ENCODE measurements at places on chromosomes 2 and 18.

DNA sequence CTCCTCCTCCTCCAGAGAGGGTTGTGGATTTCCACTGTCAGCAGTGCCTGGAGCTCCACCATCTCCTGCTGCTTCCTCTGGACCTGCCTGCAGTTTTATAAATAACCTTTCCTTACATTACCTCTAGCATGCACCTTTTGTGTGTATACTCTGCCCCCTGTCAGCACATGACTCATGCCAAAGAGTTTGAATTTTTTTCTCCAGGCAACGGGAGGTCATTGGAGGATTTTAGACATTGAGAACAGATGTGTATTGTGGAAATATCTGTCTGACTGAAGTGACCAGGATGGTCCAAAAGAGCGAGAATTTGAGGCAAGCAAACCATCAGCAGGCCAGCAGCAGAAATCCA, 31.7 kb downstream of the IL37 start:
- no peak for DNase-seq

GRCh38 chr2:131588152-131588873, 60.6 kb downstream of the CCDC74A start:
- DNase-seq = no peak

- no peak for DNase-seq
These were observed 7.6 kb downstream of the WDFY1 start for GRCh38 chr2:223937535-223937934.

GRCh38 chr2:173079141-173079540, 3.5 kb downstream of the MAP3K20 start:
- peak; percentile 52 for DNase-seq

GRCh38 chr2:100321866-100322820, at the start of gene LONRF2:
LONRF2 (minus strand) TSS chr2:100322501; CDS start chr2:100322093, 408 bp downstream.
- DNase-seq = no peak

DNA sequence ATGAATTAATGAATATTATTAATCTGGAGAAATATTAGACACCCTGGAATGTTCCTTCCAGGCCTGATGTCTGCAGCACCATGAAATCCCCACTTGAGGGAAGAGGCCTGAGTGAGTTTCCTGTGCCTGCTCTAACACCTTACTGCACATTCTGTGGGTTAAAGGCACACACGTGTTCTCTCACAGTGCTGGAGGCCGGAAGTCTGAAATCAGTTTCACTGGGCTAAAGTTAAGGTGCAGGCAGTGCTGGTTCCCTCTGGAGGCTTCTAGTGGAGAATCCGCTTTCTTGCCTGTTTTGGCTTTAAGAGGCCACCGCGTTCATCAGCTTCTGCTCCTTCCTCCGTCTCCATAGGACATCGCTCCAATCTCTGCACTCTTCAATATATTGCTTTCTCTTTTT, 48.7 kb downstream of the ACKR3 start:
- no peak for DNase-seq

GRCh38 chr2:223779877-223780276, 57.5 kb downstream of the AP1S3 start:
- peak; percentile 71 for DNase-seq

DNA sequence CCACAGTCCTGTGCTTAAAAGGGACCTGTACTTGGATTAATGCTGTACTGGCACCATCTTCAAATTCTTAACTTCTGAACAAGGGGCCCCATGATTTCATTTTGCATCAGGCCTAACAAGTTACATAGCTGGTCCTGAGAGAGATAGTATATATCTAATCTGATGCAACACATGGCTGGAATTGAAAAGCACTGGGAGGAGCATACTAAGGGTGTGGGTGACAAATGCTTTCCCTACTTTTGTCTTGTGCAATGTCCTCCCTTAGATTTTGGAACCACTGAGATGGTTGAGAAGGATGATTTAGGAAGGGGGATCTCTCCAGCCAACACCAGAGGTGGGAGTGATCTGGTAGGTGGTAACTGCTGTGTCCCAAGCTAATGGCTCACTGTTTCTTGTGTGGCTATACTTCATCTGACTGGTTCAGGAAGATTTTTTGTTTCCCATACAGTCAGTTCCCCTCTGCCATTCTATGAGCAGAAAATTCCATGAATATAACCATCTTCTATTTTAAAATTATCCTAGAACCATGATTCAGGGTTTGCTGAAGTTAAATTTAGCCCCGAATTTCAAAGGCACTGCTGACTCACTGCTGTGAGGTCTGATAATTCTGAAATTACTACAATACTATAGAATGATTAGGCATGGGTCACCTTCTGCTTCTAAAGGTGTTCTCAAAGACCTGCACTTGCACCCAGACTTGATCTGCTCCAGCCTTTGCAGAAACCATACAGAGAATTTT, 108.3 kb upstream of the NCKAP5 start:
- peak; percentile 93 for DNase-seq

DNA sequence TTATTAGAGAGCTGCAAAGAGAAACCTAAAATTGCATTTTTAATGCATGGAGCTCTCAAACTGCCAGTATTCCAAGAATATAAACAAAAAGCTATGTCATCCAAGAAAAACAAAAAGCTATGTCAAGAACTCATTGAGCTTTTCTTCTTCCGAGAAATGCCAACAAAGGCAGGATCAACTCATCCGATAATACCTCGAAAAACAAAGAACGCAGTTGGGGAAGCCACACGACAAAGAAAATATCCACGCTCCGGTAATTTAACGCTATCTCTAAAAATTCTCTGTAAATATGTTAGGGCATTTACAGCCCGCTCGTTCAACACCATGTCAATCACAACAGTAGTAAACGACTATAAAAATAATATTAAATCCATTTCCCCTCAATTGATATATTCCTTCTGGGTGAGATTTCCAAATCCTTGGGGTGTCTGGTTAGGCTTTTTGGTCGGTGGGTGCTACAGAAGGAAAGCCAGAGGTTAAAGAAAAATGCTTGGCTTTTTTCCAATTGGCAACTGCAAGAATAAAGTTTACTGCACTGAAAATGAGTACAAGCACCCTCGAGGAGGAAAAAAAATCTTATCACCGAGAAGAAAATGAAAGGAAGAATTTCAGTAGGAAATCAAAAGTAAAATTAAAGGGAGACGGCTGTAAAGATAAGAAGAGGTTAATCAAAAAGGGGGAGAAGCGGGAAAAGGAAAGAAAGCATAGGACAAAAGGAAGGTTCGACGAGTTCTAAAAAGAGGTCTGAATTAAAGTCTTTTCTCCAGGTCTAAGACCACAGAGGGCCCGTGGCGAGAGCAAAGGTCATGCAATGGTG, 856 bp downstream of the TIA1 start:
- peak; percentile 35 for DNase-seq

DNA sequence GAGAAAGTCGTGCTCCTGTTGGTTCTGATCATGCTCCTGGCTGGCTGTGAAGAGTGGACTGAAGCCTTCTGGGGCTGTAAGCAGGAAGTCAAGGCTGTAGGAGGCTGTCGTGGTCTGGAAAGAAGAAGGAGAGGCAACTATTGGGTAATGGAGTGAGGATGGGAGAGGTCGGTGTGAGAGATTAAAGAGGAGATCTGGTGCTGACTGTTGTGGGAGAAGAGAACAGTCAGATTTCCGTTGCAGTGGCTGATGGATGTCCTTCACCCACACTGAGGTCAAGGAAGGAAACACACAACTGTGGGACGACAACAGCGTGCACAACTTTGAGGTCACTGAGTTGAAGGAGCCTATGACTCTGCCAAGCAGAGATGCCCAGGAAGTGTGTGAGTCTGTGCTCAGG, 2.8 kb upstream of the PSMD1 start:
- no peak for DNase-seq

- no peak for DNase-seq
These were observed 57.5 kb downstream of the PIAS2 start for GRCh38 chr18:46859855-46860254.

DNA sequence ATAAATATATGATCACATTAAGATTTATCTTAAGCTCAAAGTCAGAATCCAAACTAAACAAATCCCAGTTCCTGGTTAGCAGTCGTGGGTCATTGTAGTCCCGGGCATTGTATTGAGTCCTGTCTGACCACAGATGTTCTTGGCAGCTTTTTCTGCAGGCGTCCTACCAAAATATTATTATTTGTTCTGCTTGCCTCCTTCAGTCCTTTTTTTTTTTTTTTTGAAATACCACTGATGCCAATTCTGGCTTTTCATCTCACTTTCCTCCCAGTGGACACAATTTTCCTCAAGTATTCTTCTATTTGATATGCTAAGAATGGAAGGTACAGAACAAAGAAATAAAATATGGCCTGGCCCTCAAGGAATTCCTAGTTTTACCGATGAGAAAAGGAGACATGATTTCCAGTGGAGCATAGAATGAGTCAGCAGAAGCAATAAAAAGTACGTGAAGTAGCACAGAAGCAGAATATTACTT, 151.6 kb downstream of the CSRNP3 start:
- DNase-seq = no peak

DNA sequence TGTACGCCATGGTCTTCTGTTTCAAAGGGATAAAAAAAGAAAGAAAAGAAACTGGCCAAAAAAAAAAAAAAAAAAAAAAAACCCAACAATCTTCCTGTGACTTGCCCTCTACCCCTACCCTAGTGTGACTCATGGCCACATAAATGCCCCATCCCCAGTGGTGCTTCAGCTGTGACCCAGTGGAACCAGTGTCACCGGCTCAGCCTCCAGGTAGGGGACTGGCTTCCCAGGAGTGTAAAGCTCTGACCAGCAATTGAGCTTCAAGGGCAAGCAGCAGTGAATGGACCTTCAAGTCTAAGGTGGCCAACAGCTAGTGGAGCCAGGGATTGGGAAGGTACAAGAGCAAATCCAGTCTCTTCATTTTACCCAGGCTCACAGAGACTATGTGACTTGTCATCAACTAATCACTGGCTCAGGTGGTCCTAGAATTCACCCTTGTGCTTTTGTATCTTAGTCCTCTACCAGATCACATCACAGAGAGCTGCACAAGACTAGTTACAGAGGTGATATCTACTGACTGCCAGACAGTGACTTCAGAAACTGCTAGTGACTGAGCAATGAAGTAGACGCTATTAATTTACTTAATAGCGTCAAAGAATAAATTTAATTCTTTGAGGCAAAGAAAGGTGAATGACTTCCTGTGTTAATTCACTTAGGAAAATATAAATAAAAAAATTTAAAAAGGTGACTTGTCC, 1.3 kb upstream of the TGFBRAP1 start:
- DNase-seq = no peak

DNA sequence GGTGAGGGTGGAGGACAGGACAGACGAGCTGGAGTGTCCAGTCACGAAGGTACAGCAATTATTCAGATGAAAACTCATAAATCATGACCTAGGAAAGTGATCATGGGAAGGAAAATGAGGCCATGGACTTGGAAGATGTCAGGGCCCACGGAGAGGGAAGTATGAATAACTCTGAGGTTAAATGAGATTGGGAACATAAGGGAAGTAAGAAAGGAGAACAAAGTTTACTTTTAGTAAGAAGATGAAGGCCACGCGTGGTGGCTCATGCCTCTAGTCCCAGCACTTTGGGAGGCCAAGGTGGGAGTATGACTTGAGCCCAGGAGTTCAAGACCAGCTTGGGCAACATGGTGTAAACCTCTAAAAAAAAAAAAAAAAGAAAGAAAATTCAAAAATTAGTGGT, 56.2 kb downstream of the AQP4 start:
- no peak for DNase-seq

GRCh38 chr2:137345994-137346393, 580.6 kb downstream of the THSD7B start:
- DNase-seq = no peak

GRCh38 chr2:63059793-63060471, 9.3 kb downstream of the OTX1 start:
- DNase-seq = no peak

- DNase-seq = no peak
These were observed 246.1 kb downstream of the RAD51AP2 start for GRCh38 chr2:17272170-17272569.

- DNase-seq = peak; percentile 47
These were observed 29.0 kb downstream of the RAMP1 start for GRCh38 chr2:237888389-237888788.

- DNase-seq = peak; percentile 77
These were observed 4.9 kb downstream of the UCN start for GRCh38 chr2:27303093-27304025.
